Amniotic stem cell (primary cell): ENCODE measurements at places on chromosomes 6 and 20.

- DNase-seq, result no peak
These were observed 95.4 kb upstream of the DOK5 start for GRCh38 chr20:54379893-54380584.

DNA sequence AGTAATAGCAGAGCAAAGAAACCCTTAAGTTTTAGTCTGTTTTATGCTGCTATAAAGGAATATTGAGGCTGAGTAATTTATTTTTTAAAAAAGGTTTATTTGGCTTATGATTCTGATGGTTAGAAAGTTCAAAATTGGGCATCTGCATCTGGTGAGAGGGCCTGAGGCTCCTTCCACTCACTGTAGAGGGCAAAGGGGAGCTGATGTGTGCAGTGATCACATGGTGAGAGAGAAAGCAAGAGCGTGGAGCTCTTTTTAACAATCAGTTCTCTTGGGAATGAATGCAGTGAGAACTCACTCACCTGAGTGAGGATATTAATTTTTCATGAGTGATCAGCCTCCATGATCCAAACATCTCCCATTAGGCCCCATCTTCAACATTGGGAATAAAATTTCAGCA is 36.4 kb upstream of the SAMD3 start:
- no peak for DNase-seq

DNA sequence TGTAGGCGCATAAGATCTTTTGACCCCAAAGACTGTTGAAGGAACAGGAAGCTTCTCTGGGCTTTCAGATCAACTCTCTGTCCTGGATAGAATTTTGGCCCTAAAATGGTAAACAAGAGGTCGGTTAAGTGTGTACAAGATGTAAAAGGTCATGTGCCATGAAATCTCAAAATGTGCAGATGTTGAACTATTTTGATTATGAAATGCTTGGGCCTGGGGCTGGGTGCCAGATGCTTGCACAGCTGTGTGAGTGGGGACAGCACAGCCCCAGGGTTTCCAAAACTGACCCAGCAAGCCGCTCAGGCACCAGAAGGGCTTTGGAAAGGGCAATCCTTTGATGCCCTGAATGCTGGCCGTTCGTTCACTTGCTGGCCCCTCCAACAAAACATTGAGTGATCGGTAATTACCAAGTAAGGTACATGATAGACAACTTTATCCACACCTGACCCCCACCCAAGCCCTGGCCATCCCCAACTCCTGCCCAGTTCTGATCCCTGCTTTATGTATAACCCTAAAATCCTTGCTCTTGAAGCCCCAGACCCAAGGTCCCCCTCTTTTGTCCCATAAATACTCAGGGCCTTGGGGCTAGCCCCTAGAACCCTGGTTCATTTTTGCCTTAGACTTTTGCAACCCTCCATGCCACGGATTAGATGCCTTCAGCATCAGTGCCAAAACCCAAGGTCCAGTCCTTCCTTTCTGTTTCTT is 1.9 kb downstream of the TMEM239 start:
- no peak for DNase-seq

- DNase-seq, result no peak
These were observed 69.3 kb downstream of the CEBPB start for GRCh38 chr20:50259705-50260478.

DNA sequence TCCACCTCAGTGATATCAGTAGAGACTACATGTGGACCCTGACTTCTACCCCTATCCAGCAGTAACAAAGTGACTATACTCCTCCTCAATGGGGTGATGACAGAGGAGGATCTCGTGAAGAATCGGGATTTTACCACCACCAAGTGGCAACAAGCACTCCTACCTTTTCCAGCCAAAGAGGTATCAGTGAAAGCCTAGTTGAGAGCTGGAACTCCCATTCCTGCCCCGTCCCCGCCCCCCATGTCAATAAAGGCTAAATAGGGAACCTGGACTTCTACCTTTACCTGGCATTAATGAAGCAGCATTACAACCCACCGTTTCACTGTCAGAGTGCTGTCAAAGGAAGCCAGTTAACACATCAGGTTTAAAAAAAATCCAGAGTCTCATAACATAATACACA is 45.3 kb downstream of the RNF24 start:
- no peak for DNase-seq

DNA sequence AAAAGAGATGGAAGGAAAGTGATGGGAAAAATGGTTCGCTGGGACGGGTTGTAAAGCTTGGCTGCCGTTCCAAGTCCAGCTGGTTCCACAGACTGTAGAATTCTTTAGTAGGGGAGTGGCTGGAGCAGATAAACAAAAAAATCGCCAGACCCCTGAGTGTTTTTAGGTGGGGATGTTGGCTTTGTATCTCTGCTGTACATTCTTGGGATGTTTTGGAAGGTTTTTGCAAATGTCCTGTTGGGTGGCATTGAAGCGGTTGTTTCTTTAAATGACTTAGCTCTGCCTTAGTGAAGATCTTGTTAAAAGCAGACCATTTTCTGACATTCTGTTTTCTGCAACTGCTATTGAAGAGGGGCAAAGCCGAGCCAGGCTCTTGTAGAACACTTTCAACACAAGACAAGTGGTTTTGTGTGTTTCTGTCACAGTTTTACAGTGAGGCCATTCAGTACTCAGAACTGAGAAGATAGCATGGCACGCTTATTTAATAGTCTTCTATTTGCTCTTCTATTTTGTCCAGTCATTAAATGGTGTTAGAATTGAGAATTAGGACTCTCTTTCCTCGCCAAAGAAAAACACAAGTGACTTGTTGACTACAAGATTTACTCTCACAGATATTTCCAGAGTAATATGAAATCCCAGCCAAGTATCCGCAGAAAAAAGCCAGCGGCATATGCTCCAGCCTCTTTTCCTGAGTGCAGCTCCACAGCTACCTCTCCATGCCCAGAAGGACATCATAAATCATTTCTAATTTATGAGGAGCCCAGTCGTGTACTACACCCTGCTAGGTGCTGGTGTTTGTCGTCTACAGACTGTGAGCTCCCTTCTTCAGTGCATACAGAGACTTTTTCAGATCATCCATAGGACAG is 65.8 kb downstream of the PHACTR2 start:
- no peak for DNase-seq
